ENCODE measurements at places on chromosomes 6 and 20.

DNA sequence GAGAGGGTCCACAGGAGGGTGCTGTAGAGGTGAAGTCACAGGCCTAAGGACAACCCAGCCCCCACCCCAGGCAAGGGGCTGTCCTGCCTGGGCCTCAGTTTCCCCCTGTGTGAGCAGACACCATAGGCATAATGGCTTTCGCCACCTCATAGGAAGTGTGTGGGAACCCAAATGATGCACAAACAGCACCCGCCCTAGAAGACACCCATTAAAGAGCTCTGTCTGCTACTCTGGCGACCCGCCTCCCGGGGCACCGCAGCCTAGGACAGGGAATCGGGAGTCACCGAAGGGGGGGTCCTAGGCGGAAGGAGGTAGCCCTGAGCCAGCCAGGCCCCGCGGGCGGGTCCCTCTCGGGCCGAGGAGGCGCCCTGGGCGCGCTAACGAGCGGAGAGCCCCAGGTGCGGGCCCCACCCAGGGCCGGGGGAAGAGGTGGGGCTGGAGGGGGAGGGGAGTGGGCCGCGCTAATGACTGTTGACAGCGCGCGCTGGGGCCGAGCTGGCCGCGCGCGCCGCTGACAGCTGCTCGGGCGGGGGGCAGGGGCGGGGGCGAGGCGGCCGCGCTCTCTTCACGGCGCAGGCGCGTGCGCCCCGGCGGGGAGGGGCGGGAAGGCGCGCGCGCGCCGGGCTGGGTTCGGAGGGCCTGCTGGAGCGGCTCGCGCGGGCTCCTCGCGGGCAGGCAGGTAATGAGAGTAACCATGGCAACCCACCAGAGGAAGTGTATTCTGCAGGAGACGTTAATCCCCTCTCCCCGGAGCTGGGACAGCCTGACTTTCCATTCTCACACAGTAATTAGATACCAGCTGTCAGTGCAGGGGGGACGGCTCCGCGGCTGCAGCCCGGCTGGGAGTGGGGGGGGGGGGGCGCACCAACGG is 48.9 kb downstream of the NOL4L start:
- peak; percentile 16 for DNase-seq

DNA sequence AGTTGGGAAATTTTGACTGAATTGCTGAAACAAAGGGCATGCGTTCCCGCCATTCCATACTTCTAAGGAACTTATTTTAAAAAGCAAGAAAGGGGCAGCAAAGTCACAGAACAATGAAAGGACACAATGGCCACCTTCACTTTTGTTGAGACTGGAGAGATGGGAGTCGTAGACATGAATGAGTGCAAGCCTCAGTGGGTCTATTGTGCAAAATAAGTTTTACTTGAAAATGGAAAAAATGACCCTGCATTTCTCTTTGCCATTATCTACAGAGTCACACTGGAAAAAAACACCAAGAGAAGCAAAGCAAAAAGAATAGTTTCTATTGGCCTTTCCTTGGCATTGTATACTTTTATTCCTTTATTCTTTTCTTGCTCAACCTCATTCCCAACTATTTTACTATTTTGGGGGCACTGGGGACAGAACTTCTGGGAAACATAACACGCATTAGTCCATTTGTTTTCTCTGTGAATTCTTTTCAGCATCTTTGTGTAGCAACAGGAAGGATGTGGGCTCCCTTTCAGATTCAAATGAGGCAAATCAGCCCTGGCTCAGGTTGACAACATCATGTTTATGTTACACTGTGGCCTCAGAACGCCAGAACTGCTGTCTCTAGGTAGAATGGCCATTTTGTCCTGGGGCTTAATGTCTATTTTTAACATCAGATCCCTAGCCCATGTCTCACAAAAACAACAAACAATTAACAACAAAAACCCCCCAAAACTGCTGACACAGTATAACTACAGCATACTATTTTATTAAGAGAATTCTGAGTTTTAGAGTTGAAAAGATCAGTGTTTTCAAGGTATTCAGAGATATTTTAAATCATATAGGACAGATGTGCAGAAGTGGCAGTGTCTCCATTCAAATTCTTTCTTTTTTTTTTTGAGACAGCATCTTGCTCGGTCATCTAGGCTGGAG is 122.2 kb downstream of the FYN start:
- DNase-seq = no peak

DNA sequence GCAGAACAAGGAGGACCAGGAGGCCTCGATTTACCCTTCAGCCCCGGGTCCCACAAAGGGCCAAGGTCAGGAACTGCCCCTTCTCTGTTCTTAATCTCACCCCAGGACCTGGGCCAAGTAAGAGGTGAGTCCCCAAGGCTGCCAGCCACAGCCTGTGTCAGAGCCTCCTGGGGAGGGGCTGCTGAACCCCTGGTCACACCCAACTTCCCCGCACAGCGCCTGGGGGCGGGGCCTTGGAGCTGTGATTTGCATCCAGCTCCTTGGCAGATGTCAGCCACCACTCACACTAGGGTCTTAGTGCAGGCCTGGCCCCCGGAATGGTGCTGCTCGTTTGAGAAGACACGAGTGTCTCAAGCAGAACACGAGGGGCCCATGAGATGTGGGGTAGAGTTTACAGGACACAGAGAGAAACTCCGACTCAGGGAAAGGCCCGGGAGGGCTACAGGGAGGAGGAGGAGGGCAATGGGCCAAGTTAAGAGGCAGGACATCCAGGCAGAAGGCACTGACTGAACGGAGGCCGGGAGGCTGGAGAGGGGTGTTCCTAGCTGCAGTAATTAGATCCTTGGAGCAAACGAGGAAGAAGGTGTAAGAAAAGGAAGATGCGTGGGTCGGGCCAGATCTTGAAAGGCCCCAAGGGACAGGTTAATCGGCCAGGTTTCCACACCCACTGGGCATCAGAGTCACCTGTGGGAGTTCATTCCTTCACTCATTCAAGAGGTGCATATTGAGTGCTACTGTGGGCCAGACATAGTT is 26.9 kb downstream of the ZBP1 start:
- DNase-seq = no peak

- no peak for DNase-seq
Observed at GRCh38 chr20:62156592-62157386, 13.2 kb downstream of the SS18L1 start.

DNA sequence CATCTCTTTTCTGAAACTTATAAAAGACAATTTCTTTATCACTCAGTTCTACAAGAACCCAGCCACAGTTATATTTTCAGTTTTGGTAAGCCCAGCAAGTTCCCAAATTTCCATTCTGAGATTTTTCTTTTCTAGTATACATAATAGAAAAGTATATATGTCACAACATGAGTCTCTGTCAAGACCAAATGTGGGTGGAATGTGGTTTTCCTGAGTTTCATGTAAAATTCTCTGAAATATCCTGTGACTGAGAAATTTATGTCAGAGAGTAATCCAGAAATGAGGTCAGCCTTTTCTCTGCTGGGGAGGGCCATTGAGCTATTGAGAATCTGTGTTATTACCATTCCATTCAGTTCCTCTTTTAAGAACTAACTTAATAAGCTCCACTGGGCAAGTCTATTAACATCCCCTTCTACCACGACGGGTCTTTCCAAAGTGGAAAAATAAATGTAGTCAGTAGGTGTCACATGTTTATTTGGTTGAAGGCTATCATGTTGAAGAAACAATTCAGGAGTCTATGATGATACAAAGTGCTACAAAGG is 100.7 kb upstream of the HMGN3 start:
- no peak for DNase-seq

DNA sequence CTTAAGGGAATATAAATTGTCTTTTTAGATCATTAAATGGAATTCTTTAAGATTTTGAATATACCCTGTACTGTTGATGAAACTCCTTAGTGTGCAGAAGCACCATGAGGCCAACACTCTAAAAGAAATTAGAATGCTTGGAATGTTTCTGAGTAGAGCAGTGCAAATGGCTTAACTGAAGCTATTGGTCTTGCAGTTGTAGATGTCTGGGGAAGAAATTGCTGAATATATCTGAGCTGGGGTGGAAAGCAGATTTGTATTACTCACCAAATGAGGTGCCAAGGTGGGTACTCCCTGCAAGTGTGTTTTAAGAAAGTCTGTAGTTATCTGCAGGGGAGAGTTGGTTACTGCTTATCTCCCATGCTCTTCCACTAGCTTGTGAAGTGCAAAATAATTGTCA is 119.0 kb downstream of the ADGRG6 start:
- no peak for DNase-seq

DNA sequence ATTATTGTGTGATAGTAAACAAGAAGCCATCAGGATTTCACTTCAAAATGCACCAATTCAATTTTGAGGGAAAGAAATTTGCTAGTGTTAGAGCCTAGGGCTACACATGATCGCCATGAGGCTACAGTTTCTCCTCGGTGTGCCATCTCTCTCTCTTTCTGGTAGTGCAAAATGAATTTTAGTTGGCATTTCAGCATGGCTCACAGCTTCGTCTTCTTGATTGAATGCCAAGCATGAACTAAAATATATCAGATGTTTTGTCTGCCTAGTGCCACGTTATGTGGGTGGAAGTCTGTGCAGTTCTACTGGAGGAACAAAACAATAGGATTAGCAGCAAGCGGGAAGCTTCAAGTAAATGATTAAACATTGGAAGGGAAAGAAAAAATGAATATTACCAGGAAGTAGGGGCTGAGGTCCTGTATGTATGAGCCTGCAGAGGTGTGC is 6.8 kb upstream of the MRAP2 start:
- peak; percentile 32 for DNase-seq

DNA sequence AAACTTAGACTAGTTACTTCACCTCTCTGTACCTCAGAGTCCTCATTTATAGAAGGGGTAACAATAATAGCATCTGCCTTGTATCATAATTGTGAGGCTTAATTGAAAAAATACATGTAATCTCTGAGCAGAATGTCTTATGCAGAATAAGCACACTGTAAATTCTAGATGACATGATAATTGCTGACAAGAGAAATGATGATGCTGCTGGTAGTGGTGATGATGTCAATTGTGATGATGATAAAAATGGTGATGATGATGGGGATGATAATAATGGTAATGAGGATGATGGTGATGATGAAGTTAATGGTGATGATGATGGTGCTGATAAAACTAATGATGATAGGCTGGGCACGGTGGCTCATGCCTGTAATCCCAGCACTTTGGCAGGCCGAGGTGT is 346.1 kb upstream of the CDH4 start:
- DNase-seq = no peak

DNA sequence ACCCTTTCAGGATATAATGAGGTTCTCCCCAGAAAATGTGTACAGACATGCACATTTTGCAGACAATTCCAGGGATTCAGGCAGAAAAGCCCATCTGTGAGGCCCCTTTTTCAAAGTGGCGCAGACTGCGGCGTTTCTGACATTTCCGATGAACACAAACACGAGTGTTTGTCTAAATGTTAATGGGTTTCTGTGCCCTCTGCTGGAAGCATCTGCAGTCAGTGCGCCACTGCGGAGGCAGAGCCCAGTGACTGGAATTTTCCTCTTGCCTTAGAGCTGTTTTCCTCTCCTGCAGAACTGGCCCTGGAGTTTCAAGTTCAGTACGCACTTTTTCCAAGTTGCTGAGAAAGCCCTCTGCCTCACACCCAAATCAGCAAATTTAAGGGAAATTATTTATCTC is 15.3 kb downstream of the ANKRD60 start:
- DNase-seq = no peak

DNA sequence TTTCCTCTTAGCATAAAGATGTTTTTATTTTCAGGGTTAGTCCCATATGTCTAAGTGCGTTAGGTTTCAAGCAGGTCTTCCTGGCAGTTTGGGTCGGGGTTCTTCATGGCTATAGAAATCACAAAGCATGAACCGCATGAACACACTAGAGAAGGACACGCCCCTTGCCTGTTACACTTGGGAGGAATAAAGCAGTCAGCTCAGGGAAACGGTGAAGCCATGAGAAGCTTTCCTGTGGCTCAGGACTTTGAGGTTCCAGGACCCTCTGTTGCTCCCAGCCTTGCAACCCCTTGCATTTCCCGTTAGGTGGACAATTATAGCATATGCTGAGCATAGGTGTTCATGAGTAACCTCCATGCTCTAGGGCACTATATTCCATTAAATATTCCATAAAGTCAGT is 96.7 kb downstream of the SYCP2 start:
- no peak for DNase-seq

GRCh38 chr6:119612911-119613381 is 263.4 kb upstream of the MAN1A1 start:
- no peak for DNase-seq

- DNase-seq = no peak
Observed at GRCh38 chr6:165383323-165383722, 73.9 kb upstream of the C6orf118 start.

DNA sequence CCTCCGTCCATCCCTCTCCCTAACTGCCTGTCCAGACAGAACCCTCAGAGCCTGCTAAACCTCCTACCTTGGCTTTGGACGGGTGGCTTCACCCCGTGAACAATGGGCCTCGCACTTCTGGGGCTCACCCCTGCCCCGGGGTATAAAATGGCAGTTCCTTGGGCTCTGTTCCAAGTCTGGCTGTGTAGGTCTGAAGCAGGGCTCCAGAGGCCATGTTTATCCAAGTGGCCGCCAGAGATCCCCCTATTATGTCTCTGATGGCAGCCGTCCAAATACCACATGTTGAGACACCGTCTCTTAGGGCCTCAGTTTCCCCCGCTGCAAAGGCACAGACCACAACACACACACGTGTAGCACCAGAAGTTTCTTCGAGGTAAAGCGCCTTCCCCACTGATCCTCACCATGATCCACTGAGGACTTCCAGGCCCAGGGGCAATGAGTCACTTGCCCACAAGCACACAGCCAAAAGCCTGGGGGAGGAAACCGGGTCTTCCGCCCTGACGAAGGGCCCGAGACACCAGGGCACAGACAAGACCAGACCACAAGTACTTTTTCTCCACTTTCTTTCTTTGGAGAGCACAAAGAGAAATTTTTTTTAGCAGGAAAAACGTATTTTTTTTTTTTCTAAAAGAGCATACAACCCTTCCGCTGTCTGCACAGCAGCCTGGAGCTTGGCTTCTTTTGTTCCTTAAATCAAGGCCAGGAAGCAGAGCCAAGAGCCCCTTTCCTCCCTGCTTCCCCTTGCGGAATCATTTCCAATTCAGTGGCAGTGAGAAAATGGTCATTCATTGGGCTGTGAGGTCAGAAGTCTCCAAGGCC is 11.8 kb downstream of the CPNE5 start:
- DNase-seq = no peak

- DNase-seq = no peak
Observed at GRCh38 chr20:44448753-44449546, 26.7 kb upstream of the TTPAL start.

GRCh38 chr6:31617010-31617409 is 2.0 kb downstream of the AIF1 start:
- DNase-seq = no peak

DNA sequence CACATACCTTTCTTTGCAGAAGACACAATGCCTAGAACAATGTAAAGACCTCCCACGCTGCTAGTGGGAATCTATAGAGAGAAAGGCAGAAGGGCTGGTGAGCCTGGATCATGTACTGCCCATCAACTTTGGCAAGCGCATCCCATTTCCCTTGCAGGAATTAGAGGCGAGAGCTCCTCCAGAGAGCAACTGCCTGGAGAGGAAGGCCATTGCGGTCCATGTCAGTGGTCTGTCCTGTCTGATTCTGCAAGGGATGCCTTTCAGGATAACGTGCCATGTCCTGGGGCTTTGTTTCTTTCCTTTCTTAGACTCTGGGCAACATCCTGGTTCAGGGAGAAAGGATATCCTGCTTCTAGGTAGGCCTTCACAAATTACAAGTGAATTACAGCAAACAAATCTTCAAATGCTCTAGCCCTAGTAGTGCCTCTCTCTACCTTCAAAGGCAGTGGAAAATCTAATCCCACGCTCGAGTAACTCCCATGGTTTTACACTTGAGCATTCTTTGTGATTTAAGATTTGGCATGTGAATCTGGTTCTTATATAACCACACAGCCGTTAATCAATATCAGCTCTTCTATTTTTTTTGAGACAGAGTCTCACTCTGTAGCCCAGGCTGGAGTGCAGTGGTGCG is 38.5 kb downstream of the GCNT2 start:
- no peak for DNase-seq
